Cardiac ventricle fibroblast (primary cell): ENCODE measurements at places on chromosomes 2 and 18. TPM values are rescaled to one million over a fixed set of nuclear protein-coding genes. Genes with fewer than 3 reads are reported as not detected.

The NAT8 gene
- total RNA-seq = not detected in 2 replicates

The GALNT14 gene
- total RNA-seq = 0.31 TPM in 1 of 2 replicates, not detected in the other

The ZNF516 gene
- 28.4 and 34.8 TPM in 2 replicates for total RNA-seq

The POTEI gene
- total RNA-seq = not detected in 2 replicates

The CNDP1 gene
- not detected in 2 replicates for total RNA-seq
